Muscle of leg (tissue), 16 donors: ENCODE measurements at places on chromosomes 11 and 22. TPM values are rescaled to one million over a fixed set of nuclear protein-coding genes. Genes with fewer than 3 reads are reported as not detected.

CDCA5 gene
- total RNA-seq: 6.6 TPM

THRSP gene
- total RNA-seq: 0.13 TPM

C11orf87 gene
- total RNA-seq: 0.09 TPM

SYT8 gene
- 0.27 TPM for total RNA-seq

PATE2 gene
- 0.13 TPM for total RNA-seq

CEP164 gene
- total RNA-seq: 17.3 TPM

FAM111B gene
- total RNA-seq: 8.6 TPM

OVOL1 gene
- not detected for total RNA-seq

CWF19L2 gene
- 14.3 TPM for total RNA-seq

PNPLA3 gene
- total RNA-seq: 0.18 TPM

GPR83 gene
- total RNA-seq: 0.09 TPM
